Mesenchymal stem cell (in vitro differentiated cells and primary cell): ENCODE measurements at places on chromosomes 1 and 21.
A peak's percentile ranks its signal among the peaks of the same experiment; 100 is the strongest.

- DNase-seq: no peak
These were observed 3.6 kb downstream of the PAX7 start for GRCh38 chr1:18634276-18634675.

DNA sequence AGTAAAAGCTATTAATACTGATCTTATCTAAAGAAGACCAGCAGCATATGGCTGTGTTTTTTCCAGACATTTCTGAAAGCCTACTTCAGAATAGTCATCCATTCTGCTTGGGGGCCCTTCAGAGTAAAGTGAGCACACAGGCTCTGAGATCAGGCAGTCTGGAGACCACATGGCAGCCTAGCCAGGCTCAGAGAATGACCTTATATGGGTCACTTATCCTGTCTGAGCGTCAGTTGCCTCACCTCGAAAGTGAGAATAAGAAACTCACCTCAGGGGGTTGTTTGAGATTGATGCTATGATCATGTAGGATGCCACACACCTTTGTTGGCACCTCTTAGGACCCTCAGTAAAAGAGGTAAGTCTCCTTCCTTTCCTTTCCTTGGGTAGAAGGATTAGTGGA lies 270.4 kb downstream of the GRIK1 start:
- no peak for DNase-seq

- DNase-seq: no peak
These were observed 648.4 kb downstream of the PLA2G4A start for GRCh38 chr1:187477103-187477502.

GRCh38 chr21:36959020-36959835 lies 7.2 kb downstream of the HLCS start:
- no peak for DNase-seq

- no peak for DNase-seq
These were observed 75.4 kb downstream of the SLC35A3 start for GRCh38 chr1:100045206-100045605.

DNA sequence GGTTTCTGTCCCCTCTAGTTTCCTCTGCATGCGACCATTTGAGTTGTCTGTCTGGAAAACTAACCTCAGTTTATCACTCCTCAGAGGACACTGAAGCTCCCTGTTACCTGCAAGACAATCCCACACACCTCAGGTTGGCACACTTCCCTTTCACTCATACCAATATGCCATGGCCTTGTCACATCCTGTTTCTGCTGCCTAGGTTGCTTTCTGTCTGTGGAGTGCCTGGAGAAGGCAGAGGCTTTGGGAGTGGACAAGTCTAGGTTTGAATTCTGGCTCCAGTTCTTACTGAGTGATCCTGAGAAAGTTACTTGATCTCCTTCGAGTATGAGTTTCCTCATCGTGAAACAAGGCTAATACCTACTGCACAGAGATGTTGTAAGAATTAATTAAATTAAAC lies 171.5 kb upstream of the CACYBP start:
- DNase-seq: no peak

DNA sequence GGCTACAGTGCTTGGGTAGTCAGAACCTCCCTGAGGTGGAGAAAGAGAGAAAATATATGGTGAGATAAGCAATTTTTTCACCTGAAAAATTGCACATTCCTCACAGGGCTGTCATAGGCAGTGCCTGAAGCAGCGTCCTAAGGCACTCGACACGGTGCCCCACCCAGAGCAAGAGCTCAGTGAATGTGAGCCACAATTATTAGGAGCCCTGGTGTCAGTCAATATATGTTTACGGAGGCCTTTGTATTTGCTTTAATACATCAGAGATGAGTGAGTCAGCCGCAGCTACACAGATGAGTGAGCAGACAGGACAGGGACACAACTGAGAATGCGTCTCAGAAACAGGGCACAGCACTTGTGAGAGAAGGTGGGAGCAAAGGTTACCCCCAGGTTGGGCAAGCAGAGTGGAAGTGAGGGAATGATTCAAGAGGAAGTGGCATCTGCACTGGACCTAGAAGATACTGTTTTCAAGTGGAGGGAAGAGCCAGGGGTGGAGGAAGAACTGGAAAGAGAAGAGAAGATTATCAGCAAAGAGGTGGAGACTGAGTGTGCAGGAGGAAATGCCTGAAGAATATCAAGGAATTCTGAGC lies 5.2 kb upstream of the PIGC start:
- no peak for DNase-seq

- no peak for DNase-seq
These were observed 571.2 kb upstream of the USP24 start for GRCh38 chr1:55786396-55786795.

DNA sequence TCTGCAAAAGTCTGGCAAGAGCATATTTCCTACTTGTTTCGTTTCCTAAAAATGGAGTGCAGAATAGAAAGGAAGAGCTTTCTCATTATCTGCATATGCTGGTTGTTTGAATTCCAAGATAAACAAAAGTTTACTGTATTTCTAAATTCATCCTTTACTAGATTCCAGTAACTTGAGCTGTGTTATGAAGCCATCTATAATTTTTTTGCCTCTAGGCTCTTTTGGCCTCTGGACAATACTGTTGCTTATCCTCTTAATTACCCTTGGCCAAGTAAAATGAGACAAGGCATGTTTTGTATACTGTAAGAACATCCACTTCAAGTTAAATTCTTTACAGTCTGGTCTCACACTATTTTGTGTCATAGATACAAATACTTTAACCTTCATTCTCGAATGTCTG lies 45.6 kb upstream of the HFM1 start:
- peak; percentile 4 for DNase-seq

DNA sequence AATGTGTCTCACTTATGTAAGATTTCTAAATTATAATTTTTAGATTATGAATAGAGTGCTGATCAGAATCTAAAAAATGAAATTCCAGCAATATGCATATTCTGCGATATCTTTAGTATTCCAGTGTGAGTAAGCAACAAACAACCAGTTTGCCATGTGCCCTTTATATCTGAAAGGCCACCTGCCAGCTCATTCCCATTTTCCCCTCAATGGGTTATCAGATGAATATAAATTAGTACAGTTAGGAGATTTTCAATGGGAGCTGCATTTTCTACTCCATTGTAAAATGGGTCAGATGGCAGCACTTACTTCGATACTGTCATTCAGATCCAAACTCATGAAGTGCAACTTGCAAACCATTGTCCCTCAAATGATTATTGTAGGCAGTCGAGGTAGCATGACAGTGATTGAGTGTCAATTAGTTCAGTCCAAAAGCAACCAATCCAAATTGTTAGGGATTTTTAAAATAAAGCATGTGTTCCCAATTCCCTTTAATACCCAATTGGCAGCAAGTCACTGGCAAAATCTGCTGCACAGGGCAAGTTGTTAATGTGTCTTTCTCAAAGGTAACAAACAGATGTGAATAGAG lies 680.3 kb downstream of the LRRIQ3 start:
- DNase-seq: no peak
